ENCODE measurements at places on chromosomes 4 and X.

GRCh38 chr4:119097282-119097900, 38.2 kb upstream of the MYOZ2 start:
- no peak for DNase-seq

GRCh38 chr4:36385951-36386571, 104.6 kb downstream of the DTHD1 start:
- DNase-seq = no peak

DNA sequence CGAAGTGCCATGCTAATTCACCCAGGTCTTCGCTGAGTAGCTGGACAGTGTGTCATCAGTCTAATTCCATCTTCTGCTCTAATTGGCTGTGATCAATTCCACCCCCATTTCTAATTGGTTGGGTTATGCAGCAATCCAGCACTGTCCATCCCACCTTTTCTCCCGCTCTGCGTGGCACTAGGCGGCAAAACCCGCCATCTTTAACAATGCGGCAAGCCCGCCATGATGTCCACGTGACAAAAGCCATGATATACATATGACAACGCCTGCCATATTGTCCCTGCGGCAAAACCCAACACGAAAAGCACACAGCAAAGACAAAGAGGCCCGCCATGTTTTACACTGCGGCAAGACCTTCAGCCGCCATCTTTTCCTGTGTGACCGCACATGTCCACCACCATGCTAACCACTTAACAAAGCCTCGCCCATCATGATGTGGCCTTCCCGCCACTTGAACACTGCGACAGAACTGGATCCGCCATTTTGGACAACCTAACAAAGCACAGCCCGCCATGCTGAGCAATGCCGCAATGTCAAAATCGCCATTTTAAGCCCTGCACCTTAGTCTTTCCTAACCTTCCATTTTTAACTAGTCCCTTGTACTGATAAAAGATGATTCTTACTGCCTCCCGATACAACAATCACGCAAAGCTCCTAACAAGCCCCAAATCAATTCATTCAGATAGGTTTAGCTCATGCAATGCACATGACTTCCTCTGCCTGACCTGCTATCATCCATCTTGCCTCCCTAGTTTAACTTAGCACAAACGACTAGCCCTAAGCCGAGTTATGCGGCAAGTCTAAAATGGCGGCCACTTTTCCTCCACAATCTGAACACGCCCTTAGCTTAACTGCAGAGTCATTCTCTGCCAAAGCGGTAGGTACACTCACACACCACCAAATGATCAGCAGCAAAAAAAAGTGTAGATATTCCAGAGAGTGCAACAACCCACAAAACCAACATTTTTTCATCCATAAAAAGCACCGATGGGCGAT, 288.3 kb downstream of the CHIC1 start:
- peak; percentile 85 for DNase-seq

DNA sequence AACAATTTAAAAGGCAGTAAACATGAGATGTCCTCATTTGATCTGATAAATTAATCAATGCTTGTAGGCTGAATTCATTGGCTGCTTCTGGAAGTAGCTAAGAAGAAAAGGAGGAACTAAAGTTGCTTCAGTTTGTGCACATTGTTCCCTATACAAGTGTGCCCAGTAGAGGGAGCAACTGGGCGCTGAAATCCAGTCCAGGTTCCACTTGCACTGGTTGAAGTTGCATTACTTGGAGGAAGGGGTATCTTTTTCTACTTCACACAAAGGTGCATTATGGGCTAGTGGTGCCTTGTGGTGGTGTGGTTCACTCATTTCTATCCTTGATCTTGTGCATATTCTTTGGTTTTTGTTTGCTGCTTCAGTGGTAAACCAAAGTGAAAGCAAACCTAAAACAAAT, 67.9 kb upstream of the SOX3 start:
- DNase-seq = no peak

Data from activated CD8-positive, alpha-beta memory T cell treated with anti-CD3 and anti-CD28 coated beads for 24 hours (primary cell).